HEK293T (cell line): ENCODE measurements at places on chromosomes 3 and 15.

GRCh38 chr3:59401924-59402323, 352.1 kb upstream of the CFAP20DC start:
- DNase-seq, result no peak

- no peak for DNase-seq
These were observed 115.5 kb downstream of the NFKBIZ start for GRCh38 chr3:101964861-101965260.

GRCh38 chr15:80619680-80620079, 75.4 kb upstream of the ABHD17C start:
- DNase-seq, result no peak

DNA sequence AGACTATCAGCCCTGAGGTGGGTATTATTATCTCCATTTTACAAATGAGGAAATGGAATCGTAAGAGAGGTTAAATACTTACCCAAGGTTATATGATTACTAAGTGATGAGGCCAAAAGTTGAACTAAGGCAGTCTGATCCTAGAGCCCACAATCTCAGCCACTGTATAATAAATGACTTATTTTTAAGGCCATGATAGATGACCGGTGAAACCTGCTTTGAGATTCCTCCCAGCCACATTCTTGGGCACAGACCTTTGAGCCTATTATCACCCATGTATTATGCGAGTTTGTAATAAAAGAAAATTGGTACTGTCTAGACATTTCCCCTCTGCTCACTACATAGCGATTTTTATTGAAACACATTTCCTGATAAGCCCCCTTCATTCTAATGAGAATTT, 37.4 kb downstream of the POLQ start:
- no peak for DNase-seq

DNA sequence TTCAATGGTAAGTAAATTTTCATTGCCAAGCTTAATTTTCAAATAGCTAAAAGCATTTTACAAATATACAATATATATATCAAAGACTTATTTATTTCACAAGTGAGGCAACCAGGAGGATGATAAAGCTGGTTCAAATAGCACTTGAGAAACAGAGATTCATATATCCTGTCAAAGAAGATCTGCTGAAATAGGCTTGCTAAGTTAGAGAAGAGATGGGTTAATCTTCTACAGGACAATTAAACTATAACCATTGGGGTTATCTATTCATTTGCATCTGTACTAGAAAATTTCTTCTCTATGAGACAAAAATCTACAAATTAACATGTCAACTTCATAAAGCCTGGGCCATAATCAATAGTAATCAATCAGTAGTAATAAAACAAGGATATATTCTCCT, 637.7 kb upstream of the UBE2E2 start:
- DNase-seq, result no peak

- DNase-seq, result no peak
These were observed 10.0 kb downstream of the WWTR1 start for GRCh38 chr3:149647812-149648211.

GRCh38 chr3:11637901-11638458, 5.7 kb downstream of the VGLL4 start:
- DNase-seq, result no peak

DNA sequence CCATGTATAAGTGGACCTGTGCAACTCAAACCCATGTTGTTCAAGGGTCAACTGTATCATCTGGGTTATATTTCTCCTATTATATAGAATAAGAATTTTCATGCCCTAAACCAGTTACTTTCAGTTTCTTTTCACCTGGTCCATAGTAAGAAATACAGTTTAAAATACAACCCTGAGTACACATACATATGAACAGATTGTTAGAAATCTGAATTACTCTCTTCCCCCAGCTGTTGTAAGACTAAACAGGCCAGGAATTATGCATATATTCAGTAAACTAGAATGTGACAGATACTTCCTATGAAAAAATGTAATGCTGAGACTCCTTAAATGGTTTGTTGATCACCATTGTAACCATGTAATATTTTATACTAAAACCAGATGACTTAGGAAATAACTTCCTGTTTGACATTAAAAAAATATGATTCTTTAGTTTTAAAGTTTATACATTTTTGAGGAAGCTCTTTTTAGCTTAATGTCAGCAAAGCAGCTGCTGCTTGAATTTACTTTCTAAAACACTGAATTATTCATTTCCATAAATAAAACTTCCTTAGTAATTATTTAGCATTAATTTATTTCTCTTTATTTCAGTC, 52.5 kb upstream of the ZCWPW2 start:
- no peak for DNase-seq

DNA sequence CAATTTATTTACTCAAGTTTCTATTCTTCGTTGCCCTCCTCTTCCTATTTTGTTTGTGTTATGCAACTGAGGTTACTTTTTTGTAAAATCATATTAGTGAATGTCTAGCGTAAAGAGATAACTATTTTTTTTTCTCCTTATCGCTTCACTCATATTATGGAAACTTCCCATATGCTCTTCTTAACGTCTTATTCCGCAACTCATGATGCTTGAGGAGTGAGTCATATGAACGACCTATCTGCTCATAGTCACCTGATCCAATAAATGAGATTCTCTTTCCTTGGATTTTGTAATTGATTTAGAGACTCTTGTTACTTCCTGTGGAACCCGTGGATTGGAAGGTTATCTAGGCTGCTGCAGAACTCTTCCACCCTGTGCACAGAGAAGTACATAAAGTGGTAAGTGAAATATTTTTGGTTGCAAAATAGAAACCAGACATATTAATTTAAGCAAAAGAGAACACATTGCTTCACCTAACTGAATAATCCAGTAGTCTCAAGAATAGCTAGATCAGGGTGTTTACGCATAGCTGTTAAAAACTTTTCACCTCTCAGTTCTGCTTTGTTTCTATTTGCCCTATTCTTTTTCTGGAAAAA, 719.3 kb upstream of the SGO1 start:
- no peak for DNase-seq

DNA sequence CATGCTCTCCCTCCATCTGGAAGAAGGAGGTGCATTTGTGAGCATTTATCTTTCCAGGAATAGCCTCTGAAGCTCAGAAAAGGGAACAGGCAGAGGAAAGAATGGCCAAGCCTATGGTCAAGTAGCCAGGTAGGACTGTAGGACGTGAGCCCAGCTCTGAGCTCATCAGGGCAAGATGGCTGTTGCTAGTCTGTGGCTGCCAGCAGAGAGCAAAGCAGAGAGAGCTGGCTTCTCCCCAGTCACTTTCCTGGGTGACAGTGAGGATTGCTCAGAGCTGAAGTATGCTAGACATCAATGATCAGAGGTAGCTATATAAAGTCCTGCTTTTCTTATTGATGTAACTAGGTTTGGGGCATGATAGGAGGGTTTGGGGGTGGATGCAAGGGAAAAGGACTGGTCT, 146.1 kb upstream of the SLC24A5 start:
- no peak for DNase-seq

DNA sequence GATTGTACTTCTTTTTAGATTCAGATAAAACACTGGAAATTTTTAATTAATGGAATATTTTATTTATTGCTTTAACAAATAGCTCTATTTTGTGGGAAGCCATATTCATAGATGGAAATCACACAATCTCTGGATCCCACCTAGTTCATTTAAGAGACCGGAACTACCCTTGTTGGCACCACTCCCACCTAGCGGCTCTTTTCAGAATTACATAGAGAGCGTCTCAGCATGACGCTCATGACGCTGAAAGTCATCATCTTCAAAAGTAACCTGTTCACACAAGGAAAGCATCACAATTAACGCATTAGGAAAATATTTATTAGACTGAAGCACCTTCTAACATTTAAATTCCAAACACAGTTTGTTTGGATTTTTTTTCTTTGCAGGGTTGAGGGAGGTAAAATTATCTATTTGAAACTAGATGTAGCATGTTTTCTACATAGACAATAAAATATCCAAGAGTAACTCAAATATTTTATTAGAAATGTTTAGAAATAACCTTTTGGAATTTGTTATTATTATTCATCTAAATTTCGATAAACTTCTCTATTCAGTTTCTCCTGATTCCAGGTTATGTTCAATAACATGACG, 214.9 kb upstream of the ARRDC4 start:
- peak; percentile 63 for DNase-seq

GRCh38 chr3:81443958-81444357, 317.5 kb downstream of the GBE1 start:
- no peak for DNase-seq

DNA sequence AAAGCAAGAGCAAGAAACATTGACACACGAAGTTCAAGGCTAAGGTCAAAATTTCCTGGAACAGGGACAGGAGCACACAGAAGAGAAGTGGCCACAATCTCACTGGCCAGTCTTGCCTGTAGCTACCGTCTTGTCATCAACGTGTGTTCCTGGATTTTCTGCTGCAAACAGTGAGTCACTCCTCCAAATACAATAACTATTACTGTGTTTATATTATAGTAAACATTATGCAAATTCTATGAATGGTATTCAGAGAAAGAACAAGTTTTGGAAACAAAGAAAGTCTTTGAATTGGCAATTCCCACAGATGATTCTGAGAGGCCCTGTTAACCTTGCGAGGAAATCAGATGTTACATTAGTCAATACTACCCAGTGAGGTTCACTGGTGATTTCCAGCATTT, 220.5 kb downstream of the FAM43A start:
- DNase-seq, result no peak

DNA sequence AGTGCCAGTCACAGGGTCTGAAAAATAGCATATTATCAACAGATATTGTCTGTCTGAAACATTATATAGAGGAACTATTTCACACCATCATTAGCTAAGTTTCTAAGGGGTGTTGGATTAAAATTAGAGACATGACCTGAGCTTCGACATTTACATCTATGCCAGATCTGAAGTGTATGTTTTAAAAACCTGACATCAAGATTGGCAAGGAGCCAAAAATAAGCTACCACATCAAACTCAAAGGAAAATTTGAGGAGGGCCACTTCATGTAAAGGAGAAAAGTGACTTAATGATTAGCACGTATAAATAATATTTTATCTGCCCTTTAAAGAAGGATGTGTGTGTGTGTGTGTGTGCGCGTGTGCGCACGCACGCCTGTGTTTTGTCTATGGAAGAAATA, 752.0 kb upstream of the GRM7 start:
- no peak for DNase-seq

DNA sequence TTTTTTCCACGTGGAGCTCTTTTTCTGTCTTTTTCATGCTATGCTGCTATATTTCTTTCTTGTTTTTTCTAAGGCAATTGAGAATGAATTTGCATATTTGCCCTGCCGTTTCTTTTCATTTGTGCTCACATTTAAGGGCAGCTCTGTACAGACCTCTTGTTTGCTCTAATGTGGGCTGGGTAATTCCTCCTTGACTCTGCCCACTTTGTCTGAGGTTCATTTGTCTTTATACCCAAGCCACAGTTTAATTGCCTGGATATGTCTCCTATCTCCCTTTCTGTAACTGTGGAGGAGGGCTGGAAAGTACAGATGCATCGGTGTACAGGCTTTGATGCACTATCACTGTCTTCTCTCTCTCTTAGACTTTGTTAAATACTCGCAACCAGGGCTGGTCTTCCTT, 195.9 kb downstream of the EPHB1 start:
- no peak for DNase-seq

DNA sequence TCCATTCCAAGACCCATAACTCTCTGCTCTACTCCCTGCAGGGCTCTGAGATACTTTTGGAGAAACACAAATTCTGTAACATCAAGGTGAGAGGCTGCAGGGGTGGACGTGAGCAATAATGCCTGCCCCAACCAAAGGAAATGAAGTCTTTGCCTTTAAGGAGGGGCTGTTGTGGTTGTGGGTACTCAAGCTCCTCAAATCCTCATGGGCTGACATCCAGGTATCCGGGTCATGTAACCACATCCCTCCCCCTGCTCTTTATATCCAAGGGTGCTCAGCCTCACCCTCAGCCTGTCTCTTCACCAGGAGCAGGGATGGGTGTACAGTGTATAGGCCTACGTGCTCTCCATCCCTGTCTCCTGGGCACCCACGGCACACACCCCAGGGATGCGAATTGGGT, 32.3 kb downstream of the NOX5 start:
- no peak for DNase-seq

- no peak for DNase-seq
These were observed 73.4 kb upstream of the TP63 start for GRCh38 chr3:189557824-189558223.

GRCh38 chr3:120418866-120419490, 31.8 kb downstream of the FSTL1 start:
- peak; percentile 53 for DNase-seq

DNA sequence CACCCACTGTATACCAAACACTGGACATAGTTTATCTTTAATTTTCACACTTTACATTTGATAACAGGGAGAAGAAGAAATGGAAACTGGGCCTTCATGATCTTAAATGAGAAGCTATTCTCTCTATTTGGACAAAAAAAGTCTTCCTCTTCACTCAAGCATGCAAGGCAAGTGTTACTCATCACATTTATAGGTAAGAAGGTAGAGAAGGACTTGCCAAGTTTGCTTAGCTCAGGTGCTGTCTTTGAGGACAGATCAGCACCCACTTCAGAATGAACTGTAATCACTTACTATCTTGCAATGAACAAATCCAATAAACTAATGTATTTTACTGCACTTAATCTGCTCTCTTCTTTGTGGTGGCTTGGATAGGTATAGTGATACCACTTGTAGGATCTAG, 1.1 kb upstream of the MYH15 start:
- DNase-seq, result no peak

- DNase-seq, result no peak
These were observed 6.6 kb downstream of the GPX1 start for GRCh38 chr3:49351521-49352011.

DNA sequence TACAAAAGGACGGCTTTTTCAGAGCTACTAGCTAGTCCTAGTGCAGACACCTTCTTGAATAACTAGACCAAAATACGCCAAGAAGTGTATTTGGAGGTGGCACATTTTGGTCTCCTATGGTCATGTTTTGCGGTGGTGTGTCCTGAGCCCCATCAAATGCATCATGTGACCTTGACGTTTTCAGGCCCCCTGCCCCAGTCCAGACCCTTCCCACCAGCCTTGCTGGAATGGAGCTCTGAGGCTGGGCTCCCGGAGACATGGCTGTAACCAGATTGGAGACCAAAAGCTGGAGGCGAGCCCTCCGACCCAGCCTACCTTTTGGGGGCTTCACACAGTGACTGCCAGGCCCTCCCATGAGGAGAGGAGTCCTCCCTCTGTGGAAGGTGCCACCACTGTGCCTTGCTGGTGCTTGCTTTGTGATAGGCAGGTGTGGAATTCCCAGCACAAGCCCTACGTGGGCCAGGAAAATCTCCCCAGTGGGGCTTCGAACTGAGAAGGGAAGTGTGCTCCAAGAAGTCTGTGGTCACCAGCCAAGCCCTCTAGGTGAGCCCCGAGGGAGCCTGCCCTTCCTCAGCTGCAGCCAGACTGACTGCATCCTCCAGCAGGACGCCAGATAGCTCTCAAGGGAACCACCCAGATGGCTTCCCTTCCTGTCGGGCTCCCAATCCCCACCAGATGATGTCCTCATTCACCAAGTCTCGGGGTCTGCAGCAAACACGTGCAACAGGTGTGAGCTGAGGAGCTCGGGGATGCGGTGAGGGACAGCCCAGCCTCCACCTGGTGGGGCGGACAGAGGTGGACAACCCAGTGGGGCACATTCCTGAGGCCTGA, 126.2 kb downstream of the ASB7 start:
- no peak for DNase-seq

- DNase-seq, result no peak
These were observed 303.4 kb upstream of the DNAJC19 start for GRCh38 chr3:181292984-181293383.

- no peak for DNase-seq
These were observed 190.3 kb upstream of the PFN2 start for GRCh38 chr3:150161011-150161410.

GRCh38 chr3:15055019-15055557, 10.0 kb downstream of the MRPS25 start:
- DNase-seq, result no peak

GRCh38 chr3:62525281-62525680, 151.9 kb upstream of the FEZF2 start:
- DNase-seq, result no peak
